ENCODE measurements at places on chromosomes 1 and 21. TPM values are rescaled to one million over a fixed set of nuclear protein-coding genes. Genes with fewer than 3 reads are reported as not detected.

DNA sequence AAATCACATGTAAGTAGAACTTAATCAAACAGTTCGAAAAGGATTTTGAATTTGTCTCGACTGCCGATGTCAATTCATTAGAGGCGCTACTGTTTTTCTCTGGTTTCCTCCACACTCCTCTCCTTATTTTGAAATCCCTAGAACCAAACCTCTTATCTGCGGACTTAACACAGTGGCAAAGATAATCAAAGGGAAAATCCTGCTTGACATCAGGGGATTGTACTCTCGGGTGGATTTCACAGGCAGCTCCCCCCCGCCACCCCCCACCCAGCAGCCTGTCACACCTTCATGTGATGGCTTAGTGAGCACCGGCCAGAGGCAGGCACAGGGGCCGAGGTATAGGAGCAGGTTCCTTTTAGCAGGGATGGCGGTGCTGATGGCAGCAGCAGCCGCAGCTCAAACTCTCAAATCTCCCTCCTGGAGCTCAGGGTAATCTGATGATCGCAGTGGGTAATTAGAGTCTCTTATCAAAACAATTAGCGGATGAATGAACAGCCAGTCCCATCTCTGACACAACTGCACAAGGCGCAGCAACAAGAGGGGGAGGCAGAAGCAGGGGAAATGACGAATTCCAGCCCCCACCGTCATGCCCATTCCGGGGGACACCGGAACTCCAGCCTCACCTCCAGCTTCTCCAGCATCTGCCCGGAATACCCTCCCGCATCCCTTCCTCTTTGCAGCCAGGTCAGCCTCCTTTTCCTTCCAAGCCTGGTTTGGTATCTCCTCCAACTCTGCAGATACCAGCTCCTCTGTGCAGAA is 80.3 kb downstream of the SSBP3 start:
- no peak overlapping the region for H3K27ac ChIP-seq
- no peaks in the 10 kb centered on the region for H3K27me3 ChIP-seq
- no peak overlapping the region for H3K4me3 ChIP-seq
- H3K4me1 ChIP-seq: peaks cover 18% of the 10 kb centered on the region
- no peak for DNase-seq

The PADI3 gene
- total RNA-seq: not detected

The LEFTY2 gene
- not detected for total RNA-seq

The NBPF12 gene
- total RNA-seq: 18.0 TPM

The CCDC190 gene
- total RNA-seq: not detected

The PITHD1 gene
- total RNA-seq: 54.3 TPM

The KDM1A gene
- total RNA-seq: 54.9 TPM

The EIF4G3 gene
- 31.5 TPM for total RNA-seq

GRCh38 chr1:67393240-67393639 is 37.0 kb downstream of the SERBP1 start:
- peaks cover 56% of the 10 kb centered on the region for H3K36me3 ChIP-seq
- H3K4me1 ChIP-seq: peaks cover 2% of the 10 kb centered on the region
- no peak overlapping the region for H3K4me3 ChIP-seq
- no peak for DNase-seq
- no peaks in the 10 kb centered on the region for H3K27me3 ChIP-seq
- H3K27ac ChIP-seq: peak overlapping the region; percentile 79

DNA sequence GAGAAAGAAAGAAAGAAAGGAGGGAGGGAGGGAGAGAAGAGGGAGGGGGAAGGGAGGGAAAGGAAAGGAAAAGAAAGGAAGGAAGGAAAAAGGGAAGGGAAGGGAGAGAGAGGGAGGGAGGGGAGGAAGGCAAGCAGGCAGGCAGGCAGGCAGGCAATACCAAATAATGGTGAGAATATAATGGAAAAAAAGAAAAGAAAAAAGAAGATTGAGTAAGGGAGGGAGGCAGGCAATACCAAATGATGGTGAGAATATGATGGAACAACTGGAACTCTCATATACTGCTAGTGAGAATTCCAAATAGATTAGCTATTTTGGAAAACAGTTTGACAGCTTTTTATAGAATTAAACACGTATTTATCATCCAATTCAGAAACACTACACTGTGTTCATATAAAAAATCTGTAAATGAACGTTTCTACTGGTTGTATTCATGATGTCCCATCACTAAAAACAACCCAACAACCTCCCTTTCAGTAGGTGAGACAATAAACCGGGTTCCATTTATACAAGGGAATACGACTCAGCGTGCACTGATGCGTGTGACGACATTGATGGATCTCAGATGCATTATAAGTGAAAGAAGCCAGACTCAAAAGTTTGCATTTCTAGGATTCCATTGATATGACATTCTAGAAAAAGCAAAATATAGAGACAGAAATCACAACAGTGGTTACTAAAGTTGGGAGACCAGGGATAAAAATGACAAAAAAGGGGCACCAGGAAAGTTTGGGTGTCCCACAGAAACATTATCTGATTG is 226.4 kb downstream of the DSCAM start:
- H3K27me3 ChIP-seq: no peaks in the 10 kb centered on the region
- H3K4me3 ChIP-seq: no peak overlapping the region
- H3K36me3 ChIP-seq: no peaks in the 10 kb centered on the region
- no peaks in the 10 kb centered on the region for H3K4me1 ChIP-seq

DNA sequence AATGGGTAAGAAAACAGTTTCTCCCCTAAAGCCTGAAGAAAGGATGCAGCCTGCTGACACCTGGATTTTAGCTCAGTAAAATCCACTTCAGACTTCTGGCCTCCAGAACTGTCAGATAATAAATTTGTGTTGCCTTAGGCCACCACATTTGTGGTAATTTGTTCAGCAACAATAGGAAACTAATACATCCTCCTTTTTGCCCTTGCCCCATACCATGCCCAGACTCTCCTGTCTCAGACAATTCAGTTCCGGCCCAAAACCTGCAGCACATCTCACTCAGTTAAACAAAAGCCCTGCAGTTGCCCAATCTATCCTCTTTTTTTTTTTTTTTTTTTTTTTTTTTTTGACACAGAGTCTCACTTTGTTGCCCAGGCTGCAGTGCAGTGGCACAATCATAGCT is 25.8 kb downstream of the SMIM12 start:
- H3K4me1 ChIP-seq: no peaks in the 10 kb centered on the region
- H3K4me3 ChIP-seq: no peak overlapping the region
- DNase-seq: no peak
- H3K27me3 ChIP-seq: no peaks in the 10 kb centered on the region

DNA sequence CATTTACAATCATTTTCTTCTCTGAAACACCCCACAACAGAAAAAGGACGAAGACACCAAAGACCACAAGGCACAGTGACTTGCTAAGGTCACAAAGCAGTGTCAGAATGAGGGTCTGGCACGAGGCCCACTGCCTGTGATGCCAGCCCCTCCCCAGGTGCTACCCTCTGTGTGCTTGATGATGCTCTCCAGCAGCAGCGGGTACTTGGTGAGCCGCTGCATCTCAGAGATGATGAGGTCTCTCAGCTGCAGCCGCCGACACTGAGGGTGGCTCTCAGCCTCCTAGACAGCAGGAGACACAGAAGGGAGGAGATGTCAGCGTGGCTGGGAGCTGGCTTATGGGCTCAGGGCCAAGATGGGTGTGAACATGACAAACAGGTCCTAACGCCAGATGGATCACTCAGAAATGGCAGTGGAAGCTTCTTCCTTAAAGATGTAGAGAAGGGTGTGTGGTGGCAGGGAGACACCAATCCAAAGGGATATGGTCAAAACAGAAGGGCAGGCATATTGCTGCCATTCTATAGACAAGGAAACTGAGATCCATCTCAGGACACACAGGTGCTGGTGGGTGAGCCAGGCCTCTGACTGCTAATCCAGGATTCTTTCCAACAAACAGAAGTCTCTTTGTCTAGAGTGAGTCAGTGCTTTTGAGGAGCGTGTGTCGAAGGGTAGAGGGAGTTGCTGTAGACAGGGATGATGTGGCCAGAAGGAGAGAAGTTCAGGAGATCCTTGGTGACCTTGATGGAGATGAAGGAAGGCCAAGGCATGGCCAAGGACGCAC is 25.6 kb downstream of the LRRC71 start:
- no peak for DNase-seq
- no peak overlapping the region for H3K4me3 ChIP-seq
- H3K36me3 ChIP-seq: peaks cover 36% of the 10 kb centered on the region
- no peaks in the 10 kb centered on the region for H3K4me1 ChIP-seq
- H3K27ac ChIP-seq: peak overlapping the region; percentile 27

- no peaks in the 10 kb centered on the region for H3K27me3 ChIP-seq
- H3K27ac ChIP-seq: no peak overlapping the region
- no peak for DNase-seq
- no peaks in the 10 kb centered on the region for H3K4me1 ChIP-seq
- no peak overlapping the region for H3K4me3 ChIP-seq
Observed at GRCh38 chr1:91718877-91719276, 167.1 kb downstream of the TGFBR3 start.

GRCh38 chr1:107782217-107782845 is 182.6 kb downstream of the VAV3 start:
- H3K27ac ChIP-seq: no peak overlapping the region
- peak; percentile 74 for DNase-seq
- H3K36me3 ChIP-seq: no peaks in the 10 kb centered on the region
- H3K4me3 ChIP-seq: no peak overlapping the region

- DNase-seq: no peak
- no peak within 1 kb of the TSS for H3K27ac ChIP-seq
- no peaks in the 10 kb centered on the region for H3K36me3 ChIP-seq
- peaks cover 6% of the 10 kb centered on the region for H3K4me1 ChIP-seq
- no peak within 1 kb of the TSS for H3K4me3 ChIP-seq
Observed at GRCh38 chr21:39451332-39452206, at the start of gene SH3BGR. SH3BGR (plus strand) TSS chr21:39451970; CDS start chr21:39452097, 127 bp downstream.

The RYR2 gene
- total RNA-seq: not detected

DNA sequence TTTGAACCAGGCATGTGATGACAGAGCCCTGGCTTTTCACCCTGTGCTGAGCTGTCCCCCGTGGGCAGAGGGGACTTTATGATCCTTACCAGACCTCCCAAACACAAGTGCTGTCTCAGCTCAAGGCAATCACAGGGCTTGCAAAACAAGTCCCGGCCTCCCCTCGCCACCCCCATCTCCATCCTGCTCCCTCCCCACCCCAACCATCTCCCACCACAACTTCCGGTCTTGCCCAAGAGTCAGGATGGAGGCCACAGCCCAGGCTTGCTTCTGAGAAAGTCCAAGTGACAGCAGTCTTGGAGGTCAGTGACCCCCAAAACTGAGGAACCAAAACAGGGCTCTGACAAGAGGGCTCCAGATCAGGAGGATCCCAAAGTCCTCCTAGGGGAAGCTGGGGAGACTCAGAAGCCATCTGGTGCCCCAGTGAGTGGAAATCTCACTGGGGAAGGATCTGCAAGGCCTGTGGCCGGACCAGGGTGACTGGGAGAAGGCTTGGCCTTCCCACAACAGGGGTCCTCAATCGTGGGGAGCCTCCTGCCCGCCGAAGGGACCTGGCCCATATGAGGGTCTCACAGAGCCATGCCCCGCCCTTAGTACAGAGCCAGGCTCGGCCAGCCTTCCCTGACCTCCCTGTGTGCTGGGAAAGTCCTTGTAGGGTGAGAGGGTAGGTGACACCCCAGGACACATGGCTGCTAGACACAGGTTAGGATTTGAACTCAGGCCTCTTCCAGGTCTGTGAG is 4.5 kb upstream of the SDC3 start:
- H3K4me3 ChIP-seq: no peak overlapping the region
- DNase-seq: no peak
- peaks cover 22% of the 10 kb centered on the region for H3K27me3 ChIP-seq
- H3K4me1 ChIP-seq: peaks cover 10% of the 10 kb centered on the region
- H3K36me3 ChIP-seq: no peaks in the 10 kb centered on the region
- H3K27ac ChIP-seq: no peak overlapping the region

The C1orf87 gene
- total RNA-seq: not detected

- H3K36me3 ChIP-seq: no peaks in the 10 kb centered on the region
- no peak for DNase-seq
- no peaks in the 10 kb centered on the region for H3K4me1 ChIP-seq
- no peak overlapping the region for H3K4me3 ChIP-seq
Observed at GRCh38 chr1:11961230-11961629, 19.0 kb upstream of the MFN2 start.

All from activated CD4-positive, alpha-beta T cell treated with anti-CD3 and anti-CD28 coated beads, Interleukin-2, amount 10 ng/mL, durations not matched to agents 7 days and 5 days (primary cell).